ENCODE measurements at places on chromosomes 4 and X. TPM values are rescaled to one million over a fixed set of nuclear protein-coding genes. Genes with fewer than 3 reads are reported as not detected.

DNA sequence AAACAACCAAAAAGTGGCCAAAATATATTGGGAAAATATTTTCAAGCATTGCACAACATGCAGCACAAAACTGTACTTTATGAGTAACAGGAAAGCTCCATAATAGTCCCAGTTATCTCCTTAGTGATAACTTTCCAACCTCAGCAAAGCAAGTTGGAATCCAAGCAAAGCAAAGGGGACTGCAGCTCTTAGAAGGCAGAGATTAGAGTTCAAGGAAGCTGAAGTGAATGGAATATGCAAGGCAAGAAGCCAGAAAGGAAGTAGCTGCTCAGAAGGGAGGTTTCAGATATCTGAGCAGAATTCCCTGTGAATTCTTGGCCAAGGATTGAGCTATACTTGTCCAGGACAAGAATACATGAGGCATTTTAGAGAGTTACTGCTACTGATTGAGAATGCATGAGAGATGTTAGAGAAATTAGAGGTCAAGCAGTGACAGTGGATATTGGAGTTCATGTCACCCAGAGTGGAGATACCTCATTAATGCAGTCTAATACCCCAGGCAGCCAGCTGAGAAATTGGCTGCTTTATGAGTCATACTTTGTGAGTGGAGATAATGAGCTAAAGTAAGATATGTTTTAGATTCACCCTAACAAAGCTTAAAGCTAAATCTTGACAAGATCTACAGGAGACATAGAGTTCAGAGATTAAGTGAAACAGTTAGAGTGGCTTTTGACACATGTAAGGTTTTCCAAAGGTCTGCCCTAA, 102.8 kb downstream of the INPP4B start:
- DNase-seq: no peak

DNA sequence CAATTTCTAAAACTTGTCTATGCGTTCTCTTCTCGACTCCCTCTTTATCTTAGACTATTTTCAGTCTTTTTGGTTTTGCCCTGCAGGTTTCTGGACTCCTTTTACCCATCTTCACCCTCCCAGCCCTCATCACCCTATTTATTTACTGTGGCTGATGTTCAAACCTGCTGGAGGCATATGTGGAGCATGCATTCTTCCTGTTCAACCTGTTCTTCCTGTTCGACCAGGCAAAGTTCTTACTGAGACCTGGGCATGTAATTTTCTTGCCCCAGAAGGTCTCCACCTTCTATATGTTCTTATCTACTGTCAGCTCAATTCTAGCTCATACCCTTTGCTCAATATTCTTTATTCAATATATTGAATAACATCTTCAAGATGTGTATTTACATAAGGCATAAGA, 69.4 kb upstream of the AGA start:
- no peak for DNase-seq

- DNase-seq: no peak
Measured at GRCh38 chr4:69838977-69839376, 21.0 kb downstream of the SULT1E1 start.

DNA sequence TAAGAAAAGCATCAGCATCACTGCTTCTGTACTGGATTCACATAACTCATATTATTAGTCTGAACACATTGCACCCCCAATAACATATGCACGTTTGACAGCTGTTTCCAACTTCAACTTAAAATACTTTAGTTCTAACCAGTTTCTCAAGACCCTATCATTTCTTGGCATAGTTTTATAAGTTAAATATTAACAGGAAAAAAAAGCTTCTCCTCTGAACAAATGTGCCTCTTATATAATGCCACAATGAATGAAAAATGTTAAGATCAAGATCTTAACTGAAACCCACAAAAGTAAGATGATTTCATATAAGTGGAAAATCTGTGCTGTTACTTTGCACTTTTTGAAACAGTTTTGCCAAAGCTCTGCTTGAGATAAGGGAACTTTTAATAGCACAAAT, 652.8 kb upstream of the FAM241A start:
- DNase-seq: no peak

DNA sequence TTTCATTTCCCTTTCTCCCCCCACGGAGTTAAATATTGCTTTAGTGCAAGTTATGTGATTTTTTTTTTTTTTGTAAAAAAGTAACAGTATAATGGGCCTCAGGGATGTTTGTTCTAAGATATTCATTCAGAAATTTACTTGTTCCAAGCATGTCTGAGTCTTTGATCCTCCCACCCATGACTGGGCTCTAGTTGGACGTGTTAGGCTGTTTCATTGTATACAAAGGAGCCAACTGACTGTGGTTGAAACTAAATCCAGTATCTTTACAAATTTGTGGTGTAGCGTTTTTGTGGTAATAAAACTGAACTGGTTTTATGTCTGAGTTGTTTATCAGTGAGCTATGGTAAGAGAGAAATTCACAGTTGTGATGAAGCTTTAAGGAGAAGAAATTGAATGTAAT, 74.1 kb downstream of the DOCK11 start:
- no peak for DNase-seq

DNA sequence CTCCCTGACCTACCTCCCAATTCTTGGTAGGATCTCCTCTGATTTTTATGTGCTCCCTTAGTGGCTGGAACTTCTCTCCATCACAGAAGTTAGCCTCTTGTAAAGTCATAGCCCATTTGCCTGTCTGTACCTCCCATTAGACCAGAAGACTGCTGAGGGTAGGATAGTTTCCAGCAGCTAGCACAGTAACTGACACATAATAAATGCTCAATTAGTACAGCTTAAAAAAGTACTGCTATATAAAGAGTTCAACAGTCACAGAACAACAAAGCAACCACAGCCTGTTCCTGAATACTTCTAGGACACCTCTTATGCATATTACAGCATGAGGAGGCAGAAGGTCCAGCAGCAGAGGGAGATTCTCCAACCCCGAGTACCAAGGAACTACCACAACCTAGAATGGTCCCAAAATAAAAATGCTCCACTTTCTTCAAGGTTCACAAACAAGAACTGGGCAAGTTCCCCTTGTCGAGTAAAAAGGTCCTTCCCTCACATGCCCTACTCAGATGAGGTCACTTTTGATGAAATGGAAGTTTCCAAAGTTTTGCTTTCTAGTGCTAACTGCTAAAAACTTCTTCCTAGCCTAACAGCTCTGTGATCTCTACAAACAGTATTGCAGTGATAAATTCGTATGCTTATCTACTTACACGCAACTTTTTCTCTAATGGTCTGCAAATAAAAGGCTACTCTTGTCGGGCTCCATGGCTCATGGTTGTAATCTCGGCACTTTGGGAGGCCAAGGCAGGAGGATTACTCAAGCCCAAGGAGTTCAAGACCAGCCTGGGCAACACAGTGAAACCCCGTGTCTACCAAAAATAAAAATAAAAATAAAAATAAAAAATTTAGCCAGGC, 12.8 kb downstream of the MECP2 start:
- no peak for DNase-seq

- DNase-seq: no peak
Measured at GRCh38 chrX:124344246-124344645, 2.1 kb upstream of the SH2D1A start.

- DNase-seq: no peak
Measured at GRCh38 chrX:68808686-68809357, 20.0 kb upstream of the EFNB1 start.

GRCh38 chr4:122873821-122874593, 47.4 kb downstream of the FGF2 start:
- DNase-seq: no peak

DNA sequence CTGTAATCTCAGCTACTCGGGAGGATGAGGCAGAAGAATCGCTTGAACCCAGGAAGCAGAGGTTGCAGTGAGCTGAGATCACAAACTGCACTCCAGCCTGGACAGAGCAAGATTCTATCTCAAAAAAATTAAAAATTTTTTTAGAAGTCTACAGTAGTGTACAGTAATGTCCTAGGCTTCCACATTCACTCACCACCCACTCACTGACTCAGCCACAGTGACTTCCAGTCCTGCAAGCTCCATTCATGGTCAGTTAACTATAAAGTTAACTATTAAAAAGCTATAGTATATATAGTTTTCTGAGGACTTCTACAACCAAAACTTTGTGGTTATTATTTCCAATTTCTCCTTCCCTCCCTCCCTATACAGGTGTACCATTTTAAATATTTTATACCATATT, 34.7 kb upstream of the NEUROG2 start:
- no peak for DNase-seq

DNA sequence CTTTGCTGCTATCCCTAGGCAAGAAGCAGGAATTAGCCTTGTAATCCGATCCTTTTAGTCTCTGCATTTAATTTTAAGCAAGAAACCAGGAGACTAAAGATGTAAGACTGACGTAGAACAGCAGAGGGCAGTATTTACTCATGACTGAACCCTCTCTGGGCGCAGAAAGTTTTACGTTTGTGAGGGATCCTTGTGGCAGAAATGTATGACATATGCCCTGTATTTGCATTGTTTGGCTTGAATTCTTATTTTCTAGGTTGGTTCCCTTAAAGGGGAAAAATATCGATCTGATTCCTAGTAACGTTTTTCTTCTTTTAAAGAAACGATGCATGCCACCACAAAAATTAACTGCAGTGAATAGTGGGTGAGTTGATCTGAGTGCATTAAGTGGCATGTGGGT, 1.3 kb upstream of the FAT4 start:
- no peak for DNase-seq

DNA sequence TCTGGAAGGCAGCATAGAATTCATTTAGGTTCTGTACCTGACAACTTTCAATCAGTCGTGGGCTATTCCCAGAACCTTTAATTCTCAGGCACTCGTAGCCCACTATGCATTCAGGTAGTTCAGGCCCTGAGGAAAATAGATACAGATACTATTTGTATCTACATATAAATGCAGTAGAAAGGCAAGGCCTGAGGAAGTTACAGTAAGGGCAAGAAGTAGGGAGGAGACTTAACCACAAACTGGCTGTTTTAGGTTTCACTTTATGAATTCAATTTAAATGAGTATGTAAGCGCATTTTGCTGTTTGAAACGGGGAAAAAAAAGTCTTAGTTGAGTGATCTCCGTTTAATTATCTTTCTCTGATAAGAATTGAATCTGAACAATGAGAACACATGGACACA, 529.4 kb upstream of the ATOH1 start:
- no peak for DNase-seq

GRCh38 chr4:87236861-87237260, 16.4 kb upstream of the KLHL8 start:
- no peak for DNase-seq

- no peak for DNase-seq
Measured at GRCh38 chrX:154873329-154873728, 12.8 kb upstream of the F8A1 start.

DNA sequence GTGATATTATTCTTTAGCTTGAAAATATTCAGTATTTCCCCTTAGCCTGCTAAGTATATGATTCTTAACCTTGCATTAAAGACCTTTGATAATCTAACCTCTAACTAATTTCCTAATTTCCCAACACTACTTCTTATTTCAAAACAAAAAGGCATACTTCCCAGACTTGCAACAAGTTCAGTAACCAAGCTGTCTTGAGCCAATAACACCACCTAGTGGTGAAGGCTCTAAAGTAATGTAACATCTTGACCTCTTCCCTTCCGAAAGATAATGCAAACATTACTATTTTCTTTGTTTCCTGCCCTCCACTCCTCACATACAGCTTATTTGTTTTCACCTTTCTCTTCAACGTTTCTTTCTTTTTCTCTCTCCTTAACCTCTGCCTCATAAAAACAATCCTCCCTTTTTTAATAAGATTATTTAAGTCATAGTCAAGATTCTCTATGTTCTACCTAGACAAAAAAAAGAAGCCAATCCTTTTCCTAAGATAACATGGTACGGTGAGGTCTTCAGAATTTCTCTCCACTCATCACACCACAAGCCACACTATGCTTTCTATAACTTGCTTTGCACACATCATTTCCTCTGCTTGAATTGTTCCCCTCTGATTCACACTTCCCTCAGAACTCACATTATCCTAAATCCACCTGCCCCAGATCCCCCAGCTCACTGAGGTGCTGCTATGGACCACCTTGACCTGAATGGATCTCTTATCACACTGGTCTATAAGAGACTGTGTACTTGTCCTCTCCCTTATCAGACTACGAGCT, 3.5 kb downstream of the FAT1 start:
- DNase-seq: no peak

DNA sequence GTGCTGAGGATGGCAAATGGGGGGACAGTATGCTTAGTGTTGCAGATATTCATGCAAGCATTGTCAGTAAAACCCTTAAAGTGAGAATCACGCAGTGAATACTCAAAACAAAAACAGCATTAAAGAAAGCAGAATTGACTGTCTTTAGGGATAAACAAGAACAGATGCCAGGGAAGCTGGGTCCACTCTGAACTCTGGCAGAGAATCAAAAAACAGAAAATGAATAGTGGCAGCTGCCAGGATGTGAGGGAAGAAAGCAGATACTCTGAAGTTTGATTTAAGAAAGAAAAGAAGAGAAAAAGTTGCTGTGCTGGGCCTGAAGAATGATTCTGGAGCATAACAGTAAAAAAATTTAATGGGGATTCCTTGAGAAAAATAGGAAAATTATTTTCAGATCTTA, 131.5 kb downstream of the GABRA2 start:
- no peak for DNase-seq

Gene RTL5
- polyA plus RNA-seq: 0.55 TPM

Gene SULT1E1
- polyA plus RNA-seq: not detected

Gene MTTP
- not detected for polyA plus RNA-seq

Gene ANXA10
- not detected for polyA plus RNA-seq

Gene NEIL3
- polyA plus RNA-seq: 0.32 TPM

Gene MAGEA12
- polyA plus RNA-seq: not detected

Gene TBC1D25
- 21.5 TPM for polyA plus RNA-seq

Gene RASL11B
- 0.12 TPM for polyA plus RNA-seq

Gene SYTL5
- polyA plus RNA-seq: not detected

Gene RTL3
- polyA plus RNA-seq: not detected

Gene MMRN1
- polyA plus RNA-seq: 0.33 TPM

Gene SSX4
- polyA plus RNA-seq: not detected

Gene KLHL5
- 8.3 TPM for polyA plus RNA-seq

Gene ZC4H2
- polyA plus RNA-seq: 9.9 TPM

Data from CD8-positive, alpha-beta memory T cell (primary cell).